GM18507 (cell line): ENCODE measurements at places on chromosomes 5 and 9.

DNA sequence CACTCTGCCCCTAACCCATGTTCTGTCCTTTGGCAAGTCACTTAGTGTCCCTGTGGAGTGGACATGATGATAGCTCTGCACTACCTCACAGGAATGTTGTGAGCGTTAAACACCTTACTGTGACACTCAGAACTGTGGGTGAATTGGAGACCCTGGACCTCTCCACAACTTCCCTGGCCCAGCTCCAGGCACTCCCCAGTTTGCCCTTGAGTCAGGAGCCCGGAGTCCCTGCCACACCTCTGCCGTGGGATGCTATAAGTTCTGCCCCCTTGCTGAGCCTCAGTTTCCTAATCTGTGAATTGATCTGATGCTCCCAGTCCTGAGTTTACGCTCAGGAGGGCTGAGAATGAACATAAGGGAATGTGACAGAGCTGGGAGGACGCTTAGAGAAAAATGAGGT is 34.4 kb downstream of the GSN start:
- DNase-seq = no peak

DNA sequence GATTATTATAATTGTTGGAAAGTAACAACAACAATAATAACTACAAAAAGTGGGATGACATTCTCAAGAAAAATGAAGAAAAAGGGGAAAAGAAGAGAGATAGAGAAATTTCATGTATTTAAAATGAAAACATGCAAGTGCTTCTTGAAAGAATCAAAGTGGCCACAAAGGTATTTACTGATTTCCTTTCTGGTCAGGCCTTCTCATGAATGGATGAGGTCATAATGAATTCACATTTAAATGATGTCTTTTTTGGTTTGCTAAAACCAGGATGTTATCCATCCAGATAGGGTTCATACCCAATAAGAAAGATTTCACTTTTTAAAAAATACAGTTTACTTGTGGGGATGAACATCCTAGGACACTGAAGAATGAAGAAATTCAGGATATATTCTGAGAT is 446.4 kb upstream of the PTGER4 start:
- no peak for DNase-seq

DNA sequence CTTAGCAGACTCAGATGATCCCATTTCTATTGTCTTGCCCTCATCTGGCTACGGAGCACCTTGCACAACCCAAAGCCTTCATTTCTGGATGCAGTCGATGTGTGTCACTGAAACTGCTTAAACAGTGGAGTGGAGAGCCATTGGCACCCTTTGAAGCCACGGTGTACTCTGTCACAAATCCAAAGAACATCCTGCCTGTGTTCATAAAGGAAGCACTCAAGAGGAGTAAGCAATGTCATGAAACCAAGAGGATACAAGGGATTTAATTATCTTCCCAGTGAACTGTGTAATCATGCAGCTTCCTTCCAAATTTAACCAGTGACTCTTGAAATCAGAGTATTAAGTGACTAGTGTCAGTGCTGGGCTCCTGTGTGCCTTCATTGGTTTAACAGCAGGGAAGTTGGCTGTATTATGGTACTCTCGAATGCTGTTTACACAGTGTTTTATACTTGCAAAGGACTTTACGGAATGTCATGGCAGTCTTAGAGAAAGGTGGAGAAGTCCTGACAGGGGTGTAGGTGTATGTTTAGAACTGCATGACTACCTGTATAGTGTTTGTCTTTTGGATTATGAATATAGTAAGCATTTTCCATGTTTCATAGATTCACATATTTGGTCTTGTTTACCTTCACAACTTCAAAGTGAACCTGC is 41.9 kb downstream of the CD180 start:
- DNase-seq = no peak

DNA sequence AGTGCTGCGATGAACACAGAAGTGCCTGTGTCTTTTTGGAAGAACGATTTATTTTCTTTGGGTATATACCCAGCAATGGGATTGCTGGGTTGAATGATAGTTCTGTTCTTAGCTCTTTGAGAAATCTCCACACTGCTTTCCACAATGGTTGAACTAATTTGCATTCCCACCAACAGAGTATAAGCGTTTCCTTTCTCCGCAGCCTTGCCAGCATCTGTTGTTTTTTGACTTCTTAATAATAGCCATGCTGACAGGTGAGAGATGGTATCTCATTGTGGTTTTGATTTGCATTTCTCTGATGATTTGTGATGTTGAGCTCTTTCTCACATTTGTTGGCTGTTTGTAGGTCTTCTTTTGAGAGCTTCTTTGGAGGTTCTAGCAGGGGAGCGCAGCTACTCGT is 134.6 kb downstream of the TENT4A start:
- DNase-seq = no peak

DNA sequence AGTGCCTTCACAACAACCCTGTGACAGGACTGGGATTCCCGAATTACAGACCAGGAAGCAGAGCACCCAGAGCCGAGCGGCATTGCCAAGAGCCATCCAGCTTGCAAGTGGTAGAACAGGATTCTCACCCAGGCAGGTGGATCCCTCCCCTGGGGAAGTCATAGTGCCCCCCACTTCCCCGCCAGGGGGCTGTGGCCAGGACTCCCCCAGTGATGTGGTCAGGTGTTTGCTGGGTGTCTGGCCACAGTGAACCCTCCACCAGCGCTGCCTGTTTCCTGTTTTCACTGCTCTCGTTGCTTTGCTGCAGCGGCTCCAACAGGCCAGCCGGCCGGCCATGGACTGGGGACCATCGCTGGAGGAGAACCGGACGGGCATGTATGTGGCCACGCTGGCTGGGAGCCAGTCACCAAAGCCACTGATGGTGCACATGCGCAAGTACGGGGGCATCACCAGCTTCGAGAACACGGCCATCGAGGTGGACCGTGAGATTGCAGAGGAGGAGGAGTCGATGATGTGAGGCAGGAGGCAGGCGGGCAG is 19.3 kb downstream of the SLC6A7 start:
- DNase-seq = no peak

- no peak for DNase-seq
Observed at GRCh38 chr9:108837530-108837929, 18.3 kb downstream of the ACTL7B start.

- DNase-seq = no peak
Observed at GRCh38 chr9:83423815-83424707, 114.1 kb downstream of the FRMD3 start.

DNA sequence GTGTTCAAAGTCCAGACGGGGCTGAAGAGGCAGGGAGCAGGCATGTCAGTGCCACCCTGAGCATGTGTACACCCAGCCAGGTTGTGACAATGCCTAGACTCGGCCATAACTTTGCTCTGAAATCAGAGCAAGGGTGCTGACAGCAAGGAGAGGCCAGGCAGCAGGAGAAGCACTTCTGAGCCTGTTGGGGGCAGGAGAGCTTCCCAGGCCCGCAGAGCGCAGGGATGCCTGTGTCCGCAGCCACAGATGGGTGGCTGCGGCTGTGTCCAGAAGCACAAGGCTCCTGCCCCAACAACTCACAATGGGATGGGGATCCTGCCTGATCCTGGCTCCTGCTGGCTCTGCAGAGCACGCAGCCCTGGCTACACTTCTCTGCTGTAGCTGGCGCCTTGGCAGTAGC is 373.9 kb downstream of the CHSY3 start:
- no peak for DNase-seq

DNA sequence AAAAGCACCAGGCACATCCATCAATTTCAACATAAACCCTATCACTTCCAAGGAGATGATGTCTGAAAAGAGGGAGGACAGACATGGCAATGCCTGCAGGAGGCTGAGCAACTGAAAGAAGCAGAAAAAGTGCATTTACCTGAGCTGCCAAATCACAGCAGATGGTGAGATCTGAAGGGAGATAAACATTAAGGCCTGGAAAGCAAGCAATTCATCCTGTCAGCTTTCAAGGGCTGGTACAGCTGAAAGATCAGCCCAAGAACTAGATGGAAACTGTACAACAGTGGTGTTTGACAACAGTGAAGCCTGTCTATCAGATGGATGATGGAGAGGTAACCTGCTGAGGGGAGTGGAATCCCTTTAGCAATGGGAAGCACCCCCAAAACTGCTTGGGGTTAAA is 433.2 kb upstream of the ZNF608 start:
- no peak for DNase-seq

DNA sequence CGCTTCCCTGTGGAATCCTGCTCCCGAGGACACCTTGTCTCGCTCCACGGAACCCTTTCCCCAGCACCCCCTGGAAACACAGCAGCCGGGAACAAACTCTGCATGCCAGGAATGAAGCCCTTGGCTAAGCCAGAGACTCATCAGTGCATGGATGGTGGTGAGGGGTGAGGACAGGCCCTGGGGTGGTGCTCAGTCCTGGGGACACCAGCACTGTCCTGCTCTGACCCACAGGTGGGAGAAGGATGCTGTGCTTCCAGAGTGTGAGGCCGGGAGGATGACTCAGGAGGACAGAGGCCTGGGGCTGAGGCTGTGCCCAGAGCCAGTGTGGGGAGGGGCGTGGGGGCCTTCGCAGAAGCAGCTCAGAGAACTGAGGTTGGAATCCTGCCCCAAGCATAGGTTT is 11.2 kb upstream of the EGR1 start:
- DNase-seq = no peak
